ENCODE measurements at places on chromosomes 5 and 9.
A peak's percentile ranks its signal among the peaks of the same experiment; 100 is the strongest.

DNA sequence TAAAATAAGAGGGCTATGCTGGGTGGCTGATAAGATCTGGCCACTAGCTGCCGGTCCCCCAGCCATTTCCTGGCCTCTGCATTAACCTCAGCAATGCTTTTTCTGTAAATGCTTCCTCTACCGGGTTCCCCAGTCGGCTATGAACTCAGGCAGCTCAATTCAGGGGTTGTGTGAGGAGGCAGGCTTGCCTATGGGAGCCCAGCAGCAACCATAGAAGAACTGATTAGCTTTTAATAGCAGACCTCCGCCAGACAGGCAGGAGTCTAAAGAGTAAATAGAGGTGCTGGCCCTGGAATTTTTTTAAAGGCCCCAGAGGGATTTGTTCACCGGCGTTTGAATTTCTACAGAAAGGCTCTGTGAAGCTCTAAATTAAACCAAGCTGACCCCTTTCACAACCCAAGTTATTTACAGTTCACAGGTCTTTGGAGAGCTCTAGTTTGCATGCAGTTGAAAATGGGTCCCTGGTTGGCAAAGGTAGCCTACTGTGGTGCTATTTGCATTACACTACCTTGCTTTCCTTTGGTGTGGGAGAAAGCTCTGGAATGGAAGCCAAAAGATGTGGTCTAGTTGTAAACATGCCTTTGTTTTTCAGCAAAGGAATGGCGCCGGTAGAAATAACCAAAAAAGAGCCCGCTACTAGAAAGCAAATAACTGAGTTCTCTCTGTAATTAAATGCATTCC lies 289.7 kb upstream of the SEMA6A start:
- DNase-seq, result peak; percentile 51

DNA sequence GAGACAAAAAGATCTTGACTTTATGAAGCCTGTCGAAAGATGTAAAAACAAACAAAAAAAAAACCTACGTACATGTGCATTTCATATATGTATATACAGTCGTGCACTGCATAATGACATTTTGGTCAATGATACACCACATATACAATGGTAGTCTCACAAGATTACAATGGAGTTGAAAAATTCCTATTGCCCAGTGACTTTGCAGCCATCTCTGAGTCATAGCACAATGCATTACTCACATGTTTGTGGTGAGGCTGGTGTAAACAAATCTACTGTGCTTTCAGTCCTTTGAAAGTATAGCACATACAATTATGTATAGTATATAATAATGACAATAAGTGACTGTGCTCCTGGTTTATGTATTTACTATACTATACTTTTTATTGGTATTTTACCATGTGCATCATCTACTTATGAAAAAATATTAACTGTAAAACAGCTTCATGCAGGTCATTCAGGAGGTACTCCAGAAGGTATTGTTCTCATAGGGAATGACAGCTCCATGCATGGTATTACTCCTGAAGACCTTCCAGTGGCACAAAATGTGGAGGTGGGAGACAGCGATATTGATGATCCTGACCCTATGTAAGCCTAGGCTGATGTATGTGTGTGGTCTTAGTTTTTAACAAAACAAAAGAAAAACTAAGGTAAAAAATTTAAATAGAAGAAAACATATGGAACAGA lies 73.7 kb upstream of the FST start:
- no peak for DNase-seq

GRCh38 chr5:117454716-117455212 lies 880.1 kb upstream of the SEMA6A start:
- peak; percentile 88 for DNase-seq

DNA sequence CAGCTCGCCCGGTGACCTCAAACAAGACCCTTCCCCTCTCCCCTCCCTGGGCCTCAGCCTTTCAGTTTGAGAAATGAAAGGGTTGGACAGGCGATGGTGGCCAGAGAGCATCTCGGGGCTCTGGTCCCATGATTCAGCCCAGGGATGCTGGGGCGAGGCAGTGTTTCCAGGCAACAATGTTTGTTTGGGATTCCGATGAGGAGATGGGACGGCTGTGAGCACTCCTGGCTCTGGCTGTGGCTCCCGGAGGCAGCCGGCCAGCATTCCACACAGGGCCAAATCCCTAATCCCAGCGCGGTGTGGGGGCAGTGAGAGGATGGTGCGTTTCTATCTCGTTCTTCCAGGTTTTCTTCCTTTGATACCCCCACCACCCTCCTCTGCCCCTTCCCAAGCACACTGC lies 66.0 kb downstream of the HMCN2 start:
- DNase-seq, result peak; percentile 24

DNA sequence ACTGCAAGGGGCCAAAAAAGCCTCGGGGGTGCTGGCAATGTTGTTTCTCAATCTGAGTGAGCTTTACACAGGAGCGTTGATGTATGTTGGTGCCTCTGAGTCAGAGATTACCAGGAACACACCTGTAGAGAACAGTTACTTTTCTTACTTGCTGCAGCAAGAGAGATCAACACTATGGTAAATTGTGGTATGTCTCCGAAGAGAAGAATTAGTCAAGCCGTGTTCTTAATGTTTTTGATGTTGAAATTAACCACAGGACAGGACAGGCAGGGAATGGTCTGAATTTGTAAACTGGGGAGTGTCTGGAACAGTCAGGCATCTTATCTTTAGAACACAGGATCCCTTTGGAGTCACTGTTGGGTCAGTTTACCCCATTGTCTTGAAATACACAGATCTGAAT lies 285.7 kb downstream of the DNAH5 start:
- DNase-seq, result no peak

DNA sequence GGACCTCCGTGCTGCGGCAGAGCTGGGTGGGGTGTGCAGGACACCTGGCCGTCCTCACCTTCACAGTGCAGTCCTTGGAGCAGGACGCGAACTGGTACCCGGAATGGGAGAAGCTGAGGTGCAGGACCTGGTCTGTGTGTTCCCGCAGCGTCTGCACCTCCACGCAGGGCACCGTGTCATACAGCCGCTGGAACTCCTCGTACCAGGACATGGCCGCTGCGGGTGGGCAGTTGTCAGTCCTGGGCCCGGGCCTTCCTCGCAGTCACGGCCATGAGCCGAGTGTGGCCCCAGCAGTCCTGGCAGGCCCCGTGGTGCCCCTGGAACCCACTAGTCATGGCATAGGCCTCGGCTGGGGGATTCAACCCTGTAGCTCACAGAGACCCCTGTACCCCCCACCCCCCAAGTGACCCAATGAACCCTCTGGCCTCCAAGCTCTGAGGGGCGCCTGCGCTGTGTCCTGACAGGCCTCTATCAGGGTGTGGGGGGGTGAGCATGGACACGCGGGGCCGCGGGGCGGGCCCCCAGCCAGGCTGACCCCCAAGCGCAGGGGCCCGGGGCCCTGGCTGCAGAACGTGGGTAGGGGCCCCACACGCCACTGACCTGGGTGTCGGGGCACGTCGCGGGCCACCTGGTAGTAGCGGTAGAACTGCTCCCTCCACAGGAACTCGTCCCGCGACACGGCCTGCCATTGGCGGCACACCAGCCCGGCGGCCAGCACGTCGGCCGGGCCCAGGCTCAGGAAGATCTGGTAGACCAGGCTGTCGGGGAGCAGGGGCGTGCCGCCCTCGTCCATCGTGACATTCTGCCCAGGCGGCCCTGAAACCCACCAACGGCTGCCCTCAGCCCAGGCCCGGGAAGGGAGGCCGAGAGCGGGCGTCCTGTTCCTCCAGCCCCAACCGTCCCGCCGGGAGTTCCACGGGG lies 987 bp downstream of the FBXW5 start:
- DNase-seq, result peak; percentile 50

DNA sequence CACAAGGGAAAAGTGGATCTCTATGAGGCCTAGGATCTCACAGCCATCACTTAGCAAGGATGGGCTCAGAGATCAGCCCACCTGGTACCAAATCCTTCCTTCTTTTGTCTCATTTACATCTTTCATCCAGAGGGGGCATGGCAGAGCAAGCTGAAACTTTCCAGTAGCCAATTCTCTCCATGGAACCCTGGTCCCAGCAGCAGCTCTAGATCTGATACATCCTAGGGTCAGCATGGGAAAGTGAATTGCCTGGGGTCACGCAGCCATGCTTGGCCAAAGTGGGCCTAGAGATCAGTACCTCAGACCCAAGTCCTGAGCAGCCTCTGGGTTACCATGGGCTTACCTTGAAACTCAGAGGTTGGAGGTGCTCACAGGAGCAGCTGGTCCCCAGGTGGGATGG lies 170.5 kb downstream of the GABBR2 start:
- DNase-seq, result no peak

- DNase-seq, result no peak
Measured at GRCh38 chr5:151106043-151106442, 25.2 kb upstream of the TNIP1 start.

DNA sequence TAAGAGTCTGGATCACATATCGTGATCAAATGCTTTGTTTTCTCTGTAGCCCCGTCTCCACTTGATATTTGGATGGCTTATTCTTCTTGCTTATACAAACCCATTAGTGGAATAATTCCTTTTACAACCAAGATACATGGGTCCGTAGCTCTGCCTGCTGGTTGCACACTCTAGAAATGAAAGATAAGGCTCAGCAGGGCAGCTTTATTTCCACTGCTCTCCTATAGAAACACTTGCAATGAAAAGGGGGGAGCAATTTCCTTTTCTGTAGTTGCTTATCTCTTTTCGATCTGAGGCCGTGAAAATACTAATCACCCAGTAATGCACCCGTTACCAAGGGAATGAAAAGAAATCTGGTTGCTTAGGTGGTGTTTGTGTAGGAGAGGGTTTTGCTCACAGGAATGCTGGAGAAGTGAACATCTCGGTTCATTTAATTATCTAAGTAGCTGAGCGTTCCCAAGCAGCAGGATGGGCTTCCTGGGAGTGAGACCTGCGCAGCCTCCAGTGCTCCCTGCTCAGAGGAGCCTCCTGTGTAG lies 131.7 kb downstream of the ADAMTS16 start:
- no peak for DNase-seq

- DNase-seq, result peak; percentile 46
Measured at GRCh38 chr5:111223787-111224560, at the start of gene CAMK4. Gene CAMK4 (plus strand): TSS chr5:111224384. CDS start chr5:111224484, 100 bp downstream.

DNA sequence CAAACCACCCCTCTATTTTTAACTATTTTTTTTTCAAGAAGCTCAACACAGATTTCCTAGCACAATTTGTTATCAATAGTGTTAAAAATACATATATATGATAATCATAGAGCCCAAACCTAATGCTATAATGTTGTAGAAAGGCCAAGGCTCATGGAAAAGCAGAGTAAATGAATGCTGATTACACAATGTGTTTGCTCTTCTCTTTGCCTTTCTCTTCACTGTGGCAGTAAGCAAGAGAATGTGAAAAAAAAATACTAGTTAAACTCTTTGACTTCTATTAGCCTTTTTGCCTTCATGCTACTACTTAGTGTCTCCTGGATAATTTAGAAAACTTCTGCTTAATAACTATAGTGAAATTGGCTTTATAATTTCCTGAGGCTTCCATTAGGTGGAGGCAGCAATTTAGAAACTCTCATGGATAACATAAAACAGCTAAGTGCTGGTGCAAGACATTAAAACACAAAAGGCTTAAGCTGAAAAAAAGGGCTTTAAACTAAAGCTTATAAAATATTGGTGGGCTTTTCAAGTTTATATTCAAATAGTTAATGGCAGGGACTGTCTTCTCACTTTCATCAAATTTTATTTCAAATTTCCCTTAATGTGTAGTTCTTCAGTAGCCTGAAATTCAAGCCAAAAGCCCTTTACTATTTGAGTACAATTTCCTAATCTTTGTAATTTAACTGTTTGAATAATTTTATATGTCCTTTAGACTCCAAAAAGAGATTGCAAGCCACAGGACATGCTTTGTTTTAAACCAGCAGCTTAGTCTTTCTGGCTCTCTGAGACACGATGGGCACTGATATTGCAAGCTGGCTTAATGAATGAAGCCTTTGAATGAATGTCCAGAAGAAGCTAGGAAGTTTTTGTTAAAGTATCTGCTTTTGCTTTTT lies 2031.8 kb upstream of the CDH6 start:
- no peak for DNase-seq

- no peak for DNase-seq
Measured at GRCh38 chr5:143968071-143968878, 156.3 kb downstream of the HMHB1 start.

- no peak for DNase-seq
Measured at GRCh38 chr5:135116160-135116561, 82.1 kb upstream of the PITX1 start.

- DNase-seq, result no peak
Measured at GRCh38 chr5:143585970-143586369, 182.5 kb upstream of the NR3C1 start.

- no peak for DNase-seq
Measured at GRCh38 chr9:86469476-86470250, 115.5 kb upstream of the TUT7 start.

DNA sequence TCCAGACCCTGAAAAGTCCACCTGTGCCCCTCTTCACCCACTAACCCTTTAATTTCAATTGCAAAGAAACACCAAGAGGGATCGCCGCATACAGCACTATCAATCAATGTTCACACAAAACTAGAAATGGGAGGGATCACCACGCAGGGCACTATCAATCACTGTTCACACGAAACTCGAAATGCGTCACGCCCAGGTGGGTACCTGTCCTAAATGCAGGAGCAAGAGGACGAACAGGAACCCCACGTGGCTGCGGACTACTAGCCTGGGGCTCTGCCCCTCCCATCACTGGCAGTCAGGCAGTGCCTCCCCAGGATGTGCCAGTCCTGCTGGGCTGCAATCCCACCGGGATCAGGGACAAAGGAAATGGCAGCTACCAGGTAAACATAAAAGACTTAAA lies 28.2 kb downstream of the RASGEF1C start:
- no peak for DNase-seq

GRCh38 chr9:93301911-93302541 lies 118.1 kb downstream of the WNK2 start:
- peak; percentile 23 for DNase-seq

GRCh38 chr5:1201327-1202025 lies at the start of gene SLC6A19:
Gene SLC6A19 (plus strand): TSS chr5:1201595. CDS start chr5:1201651, 56 bp downstream.
- no peak for DNase-seq

GRCh38 chr9:112905084-112905483 lies 14.4 kb upstream of the SLC46A2 start:
- DNase-seq, result no peak

DNA sequence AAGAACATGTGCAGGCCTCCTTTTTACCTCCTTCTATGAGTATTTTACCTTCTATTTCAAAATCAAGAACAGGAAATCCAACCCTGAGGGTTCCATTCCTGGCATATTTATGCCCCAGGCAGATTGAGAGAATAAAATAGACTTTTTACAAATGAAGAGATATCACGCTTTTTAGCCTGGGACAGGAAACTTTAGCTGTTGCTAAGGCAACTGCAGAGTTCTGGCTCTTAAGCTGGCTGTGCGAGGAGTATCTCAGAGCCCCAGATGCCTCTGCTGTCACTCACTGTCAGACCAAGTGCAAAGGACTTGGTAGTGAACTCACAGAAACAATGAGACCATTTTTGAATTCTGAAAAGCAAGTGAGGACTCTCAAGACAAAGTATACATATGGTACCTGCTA lies 69.5 kb upstream of the HSPB3 start:
- no peak for DNase-seq

DNA sequence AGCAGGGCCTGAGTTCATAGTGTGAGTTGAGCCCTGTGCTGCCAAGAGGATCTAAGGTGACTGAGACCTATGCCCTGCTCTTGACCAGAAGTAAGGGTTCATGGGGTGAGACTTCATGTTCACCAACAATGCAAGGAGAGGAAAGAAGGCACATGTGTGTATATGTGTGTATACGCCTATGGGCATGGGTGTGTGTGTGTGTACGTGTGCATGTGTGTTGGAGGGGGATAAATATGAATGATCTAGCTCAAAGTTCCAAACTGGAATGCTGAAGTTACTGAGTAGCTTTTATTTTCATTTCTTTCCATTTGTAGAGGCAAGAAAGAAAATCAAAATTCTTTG lies 25.6 kb upstream of the HAND1 start:
- no peak for DNase-seq

Measured in Caco-2 (cell line).